ENCODE measurements at places on chromosomes 16 and 17. TPM values are rescaled to one million over a fixed set of nuclear protein-coding genes. Genes with fewer than 3 reads are reported as not detected.

DNA sequence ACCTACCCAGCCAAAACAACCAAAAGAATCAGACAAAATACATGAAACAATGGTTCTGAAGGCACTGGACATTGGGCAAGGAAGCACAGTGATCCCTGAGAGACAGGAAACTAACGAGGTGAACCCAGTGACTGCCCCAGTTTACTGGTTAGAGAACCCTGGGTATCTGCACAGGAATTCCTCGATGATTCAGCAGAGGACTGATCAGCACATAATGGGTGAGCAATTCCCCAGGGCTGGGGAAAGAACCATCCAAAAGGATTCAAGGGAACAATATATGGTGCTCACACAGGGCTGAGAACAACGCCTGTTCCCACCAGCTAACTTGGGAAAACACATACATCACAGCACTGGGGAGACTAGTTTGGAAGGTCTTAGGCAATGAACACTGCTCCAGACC is 167.2 kb downstream of the PARN start:
- no peaks in the 10 kb centered on the region for H3K36me3 ChIP-seq
- no peak overlapping the region for H3K27ac ChIP-seq
- no peaks in the 10 kb centered on the region for H3K4me1 ChIP-seq
- H3K27me3 ChIP-seq, result no peaks in the 10 kb centered on the region
- no peak overlapping the region for H3K4me3 ChIP-seq

- H3K4me1 ChIP-seq, result no peaks in the 10 kb centered on the region
- no peaks in the 10 kb centered on the region for H3K27me3 ChIP-seq
- DNase-seq, result no peak
These were observed 43.5 kb upstream of the BCAR1 start for GRCh38 chr16:75294773-75295459.

DNA sequence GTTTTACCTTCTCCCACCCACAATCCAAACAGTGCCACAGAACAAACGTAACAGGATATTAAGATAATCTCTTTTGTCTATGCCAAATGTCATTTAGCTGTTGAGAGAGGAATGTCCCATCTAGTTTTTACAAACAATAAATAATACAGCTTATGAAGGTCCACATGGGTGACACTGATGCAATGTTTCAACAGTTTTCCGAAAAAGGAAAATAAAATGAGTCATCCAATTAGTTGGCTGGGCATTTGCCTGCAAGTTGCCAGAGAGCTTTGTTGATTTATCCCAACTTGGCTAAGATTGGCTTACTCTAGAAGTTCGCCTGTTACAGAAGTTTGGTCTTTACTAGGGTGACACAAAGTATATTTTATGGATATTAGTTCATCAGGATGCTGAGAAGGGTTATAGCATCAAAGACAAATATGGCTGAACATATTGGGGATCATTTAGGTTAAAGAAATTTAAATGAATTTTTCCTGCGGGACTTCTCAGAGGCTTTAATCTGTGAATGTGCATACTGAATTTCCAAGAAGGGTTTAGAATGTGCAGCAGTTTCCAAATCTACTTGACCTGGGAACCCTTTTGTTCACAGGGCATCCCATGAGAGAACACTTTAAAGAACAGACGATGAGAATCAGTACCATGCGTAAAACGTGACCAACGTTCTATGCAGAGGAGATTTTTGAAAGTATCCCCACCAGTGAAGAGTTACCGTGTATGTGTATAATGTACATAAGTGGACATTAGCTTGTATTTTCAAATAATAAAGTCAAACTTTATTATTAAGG is 73.1 kb downstream of the CDH13 start:
- H3K4me1 ChIP-seq, result peaks cover 10% of the 10 kb centered on the region
- DNase-seq, result peak; percentile 52
- H3K36me3 ChIP-seq, result no peaks in the 10 kb centered on the region
- no peak overlapping the region for H3K4me3 ChIP-seq
- peak overlapping the region; percentile 73 for H3K27ac ChIP-seq
- no peaks in the 10 kb centered on the region for H3K27me3 ChIP-seq

GRCh38 chr17:11121341-11121985 is 119.5 kb upstream of the SHISA6 start:
- no peak overlapping the region for H3K4me3 ChIP-seq
- H3K36me3 ChIP-seq, result no peaks in the 10 kb centered on the region
- DNase-seq, result no peak

DNA sequence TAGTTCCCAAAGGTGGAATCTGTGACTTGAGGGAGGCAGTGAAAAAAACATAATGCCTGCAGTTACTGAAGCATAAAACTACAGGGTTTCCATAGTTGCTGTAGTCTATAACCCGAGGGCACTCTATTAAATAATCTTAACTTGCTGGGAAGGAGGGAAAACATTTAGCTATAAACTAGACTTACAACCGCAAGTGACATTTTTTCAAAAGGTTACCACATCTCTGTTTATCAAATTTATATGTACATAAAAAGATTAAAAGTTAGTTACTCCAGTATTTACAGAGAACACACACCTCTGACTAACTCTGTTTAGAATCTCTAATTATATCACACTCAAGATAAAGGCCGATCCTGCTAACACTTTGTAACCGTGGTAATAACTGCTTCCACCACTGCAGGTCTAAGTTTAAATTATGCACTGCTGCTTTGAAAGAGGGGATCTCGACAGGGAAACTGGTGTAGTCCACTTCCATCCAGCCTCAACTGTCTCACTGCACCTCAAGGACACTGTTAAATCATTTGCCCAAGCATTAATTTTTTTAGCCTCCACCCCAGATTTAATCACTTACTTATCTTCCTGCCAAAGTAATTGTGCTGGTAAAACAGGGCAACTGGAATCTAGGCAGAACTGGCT is 14.6 kb downstream of the KCNJ16 start:
- no peak for DNase-seq
- no peaks in the 10 kb centered on the region for H3K36me3 ChIP-seq
- H3K27ac ChIP-seq, result no peak overlapping the region
- H3K4me3 ChIP-seq, result no peak overlapping the region
- no peaks in the 10 kb centered on the region for H3K27me3 ChIP-seq

DNA sequence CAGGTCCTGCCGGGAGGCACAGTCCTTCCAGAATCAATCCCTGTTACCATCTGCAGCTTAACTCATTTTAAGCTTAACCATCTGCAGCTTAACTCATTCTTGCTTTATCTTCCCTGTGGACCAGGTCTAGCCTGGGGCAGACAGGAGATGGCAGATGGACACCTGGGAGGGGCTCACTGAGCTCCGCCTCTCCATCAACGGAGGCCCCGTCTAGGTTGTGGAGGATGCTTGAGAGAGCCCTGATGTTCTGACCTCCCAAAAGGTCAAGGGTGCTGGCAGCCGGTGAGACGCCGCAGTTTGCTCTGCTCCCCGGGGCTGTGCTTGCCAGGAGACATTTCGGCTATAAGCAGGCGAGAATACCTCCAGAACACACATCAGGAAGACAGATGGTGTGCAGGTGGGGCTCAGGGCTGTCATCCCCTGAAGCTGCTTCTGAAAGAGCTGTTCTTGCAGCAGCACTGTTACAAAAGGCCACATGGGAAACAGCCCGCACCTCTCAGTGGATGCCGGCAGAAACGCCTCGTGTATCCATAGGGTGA is 41.3 kb downstream of the BAIAP2 start:
- no peaks in the 10 kb centered on the region for H3K4me1 ChIP-seq
- H3K36me3 ChIP-seq, result no peaks in the 10 kb centered on the region
- no peak overlapping the region for H3K4me3 ChIP-seq
- H3K27me3 ChIP-seq, result no peaks in the 10 kb centered on the region

The RNF40 gene
- total RNA-seq, result 90.2 TPM

The DNAI2 gene
- total RNA-seq, result not detected

The MT1A gene
- 4.6 TPM for total RNA-seq
